ENCODE measurements at places on chromosomes 11 and 22.
A peak's percentile ranks its signal among the peaks of the same experiment; 100 is the strongest.

DNA sequence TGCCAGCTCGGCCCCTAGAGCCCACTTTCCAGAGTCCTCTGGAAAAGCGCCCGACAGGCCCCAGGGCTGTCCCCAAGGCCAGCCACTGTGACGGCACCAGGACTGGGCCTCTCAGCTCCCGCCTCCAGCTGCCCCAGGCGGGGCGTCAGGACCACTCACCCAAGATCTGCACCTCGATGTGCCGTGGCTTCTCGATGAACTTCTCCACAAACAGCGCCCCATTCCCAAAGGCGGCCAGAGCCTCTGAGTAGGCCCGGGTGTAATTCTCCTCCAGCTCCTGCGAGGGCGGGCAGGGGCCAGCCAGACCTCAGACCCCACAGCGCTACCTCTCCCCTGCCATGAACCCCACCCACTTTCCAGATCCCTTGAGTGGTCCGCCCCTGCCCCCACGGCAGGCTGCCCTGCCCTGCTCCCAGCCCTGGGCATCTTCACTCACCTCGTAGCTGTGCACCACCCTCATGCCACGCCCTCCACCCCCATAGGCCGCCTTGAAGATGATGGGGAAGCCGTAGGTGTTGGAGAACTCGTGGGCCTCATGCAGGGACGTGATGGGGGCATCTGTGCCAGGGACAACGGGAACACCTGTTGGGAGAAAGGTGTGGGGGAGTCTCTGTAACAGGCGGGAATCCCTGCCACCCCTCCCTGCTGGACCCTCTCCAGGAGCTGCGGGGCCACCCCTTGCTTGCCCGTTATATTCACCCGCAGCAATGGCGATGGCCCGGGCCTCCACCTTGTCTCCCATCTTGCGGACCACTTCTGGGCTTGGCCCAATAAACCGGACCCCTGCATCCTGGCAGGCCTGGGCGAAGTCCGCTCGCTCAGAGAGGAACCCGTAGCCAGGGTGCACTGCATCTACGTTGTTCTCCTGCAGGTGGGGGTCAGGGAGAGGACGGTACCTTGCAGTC is 14.0 kb downstream of the LRFN4 start:
- DNase-seq: no peak

GRCh38 chr11:62324731-62325556 is 12.3 kb upstream of the ASRGL1 start:
- DNase-seq: peak; percentile 61

DNA sequence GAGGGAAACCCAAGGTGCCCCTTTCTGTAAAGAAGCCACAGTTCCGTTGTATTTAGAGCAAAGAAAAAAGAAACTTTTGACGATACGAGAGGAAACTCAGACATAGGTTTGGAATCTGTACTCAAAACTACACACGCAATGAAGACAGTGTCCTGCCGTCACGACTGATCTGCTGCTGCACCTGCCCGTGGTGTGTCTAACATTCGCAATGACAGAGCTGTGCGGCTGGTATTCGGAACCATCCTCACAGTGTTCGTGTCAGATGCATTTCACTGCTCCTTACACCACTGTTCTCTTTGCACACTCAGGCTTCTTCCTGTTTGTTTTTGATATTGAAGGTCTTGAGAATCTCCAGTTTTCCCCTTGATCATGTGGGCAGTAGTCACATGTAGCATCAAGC is 84.8 kb downstream of the RTL6 start:
- DNase-seq: no peak

- no peak for DNase-seq
Measured at GRCh38 chr11:2797121-2797711, 88.4 kb downstream of the CDKN1C start.

DNA sequence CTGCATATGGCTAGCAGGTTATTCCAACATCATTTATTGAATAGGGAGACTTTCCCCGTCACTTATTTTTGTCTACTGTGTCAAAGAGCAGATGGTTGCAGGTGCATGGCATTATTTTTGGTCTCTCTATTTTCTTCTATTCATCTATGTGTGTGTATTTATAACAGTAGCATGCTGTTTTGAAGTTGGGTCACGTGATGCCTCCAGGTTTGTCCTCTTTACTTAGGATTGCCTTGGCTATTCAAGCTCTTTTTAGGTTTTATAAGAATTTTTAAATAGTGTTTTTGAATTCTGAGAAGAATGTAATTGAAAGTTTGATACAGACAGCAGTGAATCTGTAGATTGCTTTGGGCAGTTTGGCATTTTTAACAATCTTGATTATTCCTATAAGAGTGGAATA is 770.6 kb downstream of the CNTN5 start:
- no peak for DNase-seq

GRCh38 chr22:38793317-38793716 is 626 bp downstream of the DNAL4 start:
- no peak for DNase-seq

- DNase-seq: no peak
Measured at GRCh38 chr22:48782811-48783511, 1044.7 kb downstream of the BRD1 start.

DNA sequence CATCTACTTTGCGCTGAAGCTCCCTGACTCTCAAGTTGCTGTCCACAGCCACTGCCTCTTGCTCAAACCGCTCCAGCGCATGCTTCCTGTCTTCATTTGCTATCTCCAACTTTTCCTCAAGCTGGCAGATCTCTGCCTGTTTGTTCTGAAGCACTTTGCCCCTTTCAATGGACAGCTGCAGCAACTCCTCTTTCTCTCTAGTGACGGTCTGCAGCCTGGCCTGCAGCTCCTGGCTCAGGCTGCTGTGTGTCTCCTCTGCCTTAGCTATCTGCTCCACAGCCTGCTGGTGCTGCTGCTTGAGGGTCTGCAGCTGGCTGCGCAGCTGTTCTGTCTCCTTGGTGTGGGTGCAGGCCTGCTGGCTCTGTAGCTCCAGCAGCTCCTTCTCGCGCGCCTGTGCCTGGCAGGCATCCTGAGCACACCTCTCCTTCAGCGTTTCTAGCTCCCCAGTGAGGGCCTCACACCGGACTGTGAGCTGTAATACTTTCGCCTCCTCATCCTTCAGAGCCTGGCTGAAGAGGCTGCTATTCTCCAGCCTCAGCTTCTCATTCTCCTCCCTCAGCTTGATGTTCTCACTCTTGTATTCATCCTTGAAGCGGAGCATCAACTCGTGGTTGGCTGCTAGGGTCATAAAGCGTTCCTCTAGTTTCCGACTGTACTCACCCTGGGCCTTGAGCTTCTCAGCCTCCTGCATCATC is 723 bp downstream of the CCDC89 start:
- DNase-seq: no peak

GRCh38 chr22:29269230-29269604 is 1.1 kb downstream of the EWSR1 start:
- peak; percentile 6 for DNase-seq

DNA sequence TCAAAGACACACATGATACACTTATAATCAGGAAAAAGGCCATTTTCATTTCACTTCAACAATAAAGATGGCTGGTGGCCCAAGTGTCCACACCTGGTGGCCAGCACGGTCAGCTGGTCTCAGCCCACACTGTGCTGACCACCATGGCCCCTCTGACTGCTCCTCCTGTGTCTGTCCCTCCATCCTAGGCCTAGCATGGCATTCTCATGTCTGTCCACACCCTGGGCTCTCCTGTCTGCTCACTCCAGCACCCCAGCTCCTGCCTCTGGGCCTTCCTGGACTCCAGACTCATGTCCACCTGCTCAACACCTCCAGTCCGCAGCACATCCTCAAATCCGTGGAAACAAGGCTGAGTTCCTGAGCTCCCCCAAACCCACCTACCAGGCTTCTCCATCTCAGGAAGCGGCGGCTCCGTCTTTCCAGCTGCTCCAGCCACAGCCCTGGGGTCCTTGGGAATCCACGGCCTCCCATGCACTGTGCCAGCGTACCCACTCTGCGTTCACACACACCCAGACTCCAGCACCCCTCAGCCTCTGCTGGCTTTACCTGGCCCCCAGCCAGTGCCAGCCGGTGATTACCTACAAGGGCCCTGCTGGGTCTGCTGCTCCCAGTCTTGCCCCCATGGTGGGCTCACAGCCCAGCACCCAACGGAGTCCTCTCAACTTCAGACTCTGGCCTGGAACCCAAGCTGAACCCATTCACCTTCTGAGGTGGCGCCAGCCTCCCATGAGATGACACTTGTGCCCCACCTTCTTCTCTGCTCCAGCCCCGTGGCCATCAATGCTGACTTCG is 13.9 kb downstream of the SIRT3 start:
- DNase-seq: no peak

DNA sequence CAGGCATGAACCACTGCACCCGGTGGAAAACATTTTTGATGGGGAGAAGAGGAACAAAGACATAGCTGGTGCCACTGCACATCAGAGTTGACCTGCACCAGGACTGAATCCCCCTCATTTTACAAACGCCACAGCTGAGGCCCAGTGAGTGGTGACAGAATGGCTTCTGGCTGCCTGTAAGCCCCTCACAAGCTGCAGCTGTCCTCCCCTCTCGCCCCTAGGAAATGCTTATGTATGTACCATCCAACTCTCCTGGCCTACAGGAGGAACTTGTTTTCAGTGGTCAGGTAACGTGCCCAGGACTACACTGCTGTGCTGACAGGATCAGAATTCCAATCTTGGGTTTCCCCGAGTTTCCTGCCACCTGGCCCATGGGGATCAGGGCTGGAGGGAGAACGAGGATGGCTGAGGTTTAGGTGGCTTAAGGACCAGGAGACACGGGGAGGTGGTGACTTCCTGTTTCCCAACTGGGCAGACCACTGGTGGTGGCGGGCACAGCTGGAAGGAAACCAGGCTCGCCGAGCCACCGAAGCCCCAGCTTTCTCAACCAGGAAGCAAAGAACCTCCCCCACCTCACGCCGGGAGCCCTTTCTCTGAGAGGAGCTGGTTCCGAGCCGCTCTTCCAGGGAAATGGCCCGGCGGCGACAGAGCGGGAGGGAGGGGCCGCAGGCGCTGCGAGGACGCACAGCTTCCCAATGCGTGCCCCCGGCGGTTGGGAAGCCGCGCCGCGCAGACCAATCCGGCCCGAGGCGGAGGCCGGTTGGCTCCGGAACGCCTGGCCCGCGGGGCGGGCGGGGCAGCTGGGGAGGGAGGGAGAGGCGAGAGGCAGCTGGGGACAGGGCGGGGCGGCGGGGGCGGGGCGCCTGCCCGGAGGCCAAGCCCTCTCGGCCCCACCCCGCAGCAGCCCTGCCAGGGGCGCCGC is 1.0 kb upstream of the LRFN4 start:
- peak; percentile 80 for DNase-seq

DNA sequence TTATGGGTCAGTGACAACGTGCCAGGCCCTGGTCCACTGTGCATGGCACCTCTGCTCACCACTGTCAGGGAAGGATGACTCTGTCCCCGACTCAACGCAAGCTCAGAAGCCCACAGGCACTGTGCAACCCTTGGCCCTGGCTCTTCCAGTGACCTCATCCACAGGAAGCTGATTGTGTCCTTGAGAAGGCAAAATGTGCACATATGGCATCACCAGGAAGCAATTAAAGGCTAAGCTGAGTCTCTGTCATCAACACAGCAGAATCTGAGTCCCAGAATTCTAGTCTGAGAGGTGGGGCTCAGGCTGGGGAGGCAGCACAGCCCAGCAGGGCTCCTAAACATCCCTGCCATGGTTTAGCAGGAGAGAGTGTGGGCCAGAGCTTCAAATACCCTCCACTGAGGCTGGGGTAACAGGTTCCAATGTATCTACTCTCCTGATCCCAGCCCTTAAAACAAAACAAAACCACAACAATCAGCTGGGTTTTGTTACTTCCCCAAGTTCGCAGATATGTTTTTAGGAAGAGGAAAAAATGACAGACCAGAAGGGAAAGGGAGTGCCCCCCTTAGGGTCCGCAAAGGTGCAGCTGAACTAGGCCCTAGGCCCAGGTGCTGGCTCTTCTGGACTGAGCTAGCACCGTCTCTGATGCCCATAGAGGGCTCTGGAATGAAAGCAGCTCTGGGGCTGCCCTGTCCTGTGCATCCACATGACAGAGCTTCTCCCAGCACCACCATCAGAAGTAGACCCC is 33.5 kb upstream of the GNAZ start:
- no peak for DNase-seq

DNA sequence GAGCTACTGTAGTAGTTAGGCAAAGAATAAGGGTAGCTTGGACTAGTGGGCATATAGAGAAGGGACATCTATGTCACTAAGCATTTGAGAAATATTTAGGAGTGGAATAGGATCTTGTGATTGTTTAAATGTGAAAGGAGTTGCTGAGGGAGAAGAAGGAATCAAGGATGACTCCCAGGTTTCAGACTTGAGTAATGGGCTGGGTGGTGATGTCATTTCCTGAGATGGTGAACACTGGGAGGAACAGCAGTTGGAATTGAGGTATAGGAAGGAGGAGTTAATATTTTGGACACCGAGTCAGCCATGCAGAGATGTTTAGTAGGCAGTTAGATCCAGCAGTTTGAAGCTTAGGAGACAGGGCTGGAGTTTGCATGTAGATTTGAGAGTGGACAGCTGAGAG is 40.1 kb downstream of the REXO2 start:
- no peak for DNase-seq

Data from CD4-positive, alpha-beta T cell treated with Interleukin-17A for 1 hour (primary cell).